ENCODE measurements at places on chromosomes 11 and 22.

DNA sequence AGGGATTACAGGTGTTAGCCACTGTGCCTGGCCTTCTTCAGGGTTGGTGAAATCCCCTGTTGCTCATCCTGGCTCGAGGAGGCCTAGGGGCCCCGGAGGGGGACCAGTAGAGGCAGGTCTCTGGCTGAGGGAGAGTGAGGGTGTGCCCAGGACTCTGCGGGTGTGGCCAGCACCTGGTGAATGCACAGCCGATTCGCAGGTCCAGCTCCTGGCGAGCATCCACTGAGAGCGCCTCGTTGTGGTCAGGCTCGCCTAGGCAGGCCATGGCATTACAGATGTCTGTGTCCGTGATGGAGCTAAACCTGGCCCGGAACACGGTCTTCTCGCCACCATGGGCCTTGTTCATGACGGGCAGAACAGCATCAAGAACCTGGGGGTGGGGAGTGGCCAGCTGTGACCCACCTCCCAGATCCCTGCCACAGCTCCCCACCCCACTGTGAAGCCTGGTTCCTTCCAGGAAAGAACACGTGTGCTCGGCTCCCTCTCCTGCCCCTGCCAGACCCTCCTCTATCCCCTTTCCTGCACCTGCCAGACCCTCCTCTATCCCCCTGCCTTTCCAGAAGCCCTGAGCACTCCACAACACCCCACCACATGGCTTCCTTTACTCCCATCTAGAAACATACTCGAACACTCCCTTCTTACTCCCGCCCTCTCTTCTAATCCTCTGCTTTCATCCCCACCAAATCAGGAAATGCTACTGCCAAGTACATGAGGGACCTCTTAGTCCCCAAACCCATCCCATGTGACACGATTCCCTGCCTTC, 12.4 kb downstream of the TOP3B start:
- no peak for DNase-seq

- DNase-seq = no peak
Measured at GRCh38 chr11:134026655-134027343, 42.1 kb upstream of the JAM3 start.

DNA sequence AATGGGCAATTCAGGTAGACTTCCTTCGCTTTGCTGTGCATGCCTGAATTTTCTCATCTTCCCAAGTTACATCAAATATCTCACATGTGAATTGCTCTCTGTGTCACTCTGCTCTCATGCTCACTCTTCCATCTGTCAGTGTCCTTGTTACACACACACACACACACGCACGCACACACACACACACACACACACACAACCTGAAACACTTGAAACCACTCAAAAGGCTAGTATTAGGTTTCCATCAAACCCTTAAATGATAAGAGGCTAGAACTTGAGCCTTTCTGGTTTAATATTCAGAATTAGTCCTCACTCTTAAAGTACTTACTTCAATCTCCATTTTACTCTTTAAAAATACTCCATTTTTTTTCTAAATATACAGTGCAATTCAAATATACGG, 282.4 kb downstream of the C11orf87 start:
- DNase-seq = no peak

- peak; percentile 50 for DNase-seq
Measured at GRCh38 chr11:110128161-110128560, 35.0 kb downstream of the ZC3H12C start.

DNA sequence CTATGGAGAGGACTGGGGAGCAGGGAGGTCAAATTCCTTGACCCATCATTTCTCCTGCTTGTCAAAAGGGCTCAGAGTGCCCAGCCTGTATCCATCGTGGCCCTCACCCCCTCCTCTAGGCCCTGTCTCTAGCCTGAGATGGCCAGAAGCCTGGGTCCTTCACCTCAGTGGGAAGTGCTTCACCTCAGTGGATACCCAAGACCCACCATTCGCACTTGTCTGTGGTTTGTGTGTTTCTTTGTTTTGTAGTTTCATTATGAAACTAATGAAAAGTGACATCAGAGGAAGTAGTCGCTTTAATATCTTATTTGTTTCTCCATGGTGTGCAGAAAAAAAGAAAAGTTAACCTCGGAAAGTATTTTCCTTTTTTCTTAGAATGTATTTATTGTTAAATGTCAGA, 194.0 kb upstream of the CADM1 start:
- DNase-seq = no peak

- no peak for DNase-seq
Measured at GRCh38 chr11:124889191-124890091, 8.2 kb downstream of the ROBO4 start.

DNA sequence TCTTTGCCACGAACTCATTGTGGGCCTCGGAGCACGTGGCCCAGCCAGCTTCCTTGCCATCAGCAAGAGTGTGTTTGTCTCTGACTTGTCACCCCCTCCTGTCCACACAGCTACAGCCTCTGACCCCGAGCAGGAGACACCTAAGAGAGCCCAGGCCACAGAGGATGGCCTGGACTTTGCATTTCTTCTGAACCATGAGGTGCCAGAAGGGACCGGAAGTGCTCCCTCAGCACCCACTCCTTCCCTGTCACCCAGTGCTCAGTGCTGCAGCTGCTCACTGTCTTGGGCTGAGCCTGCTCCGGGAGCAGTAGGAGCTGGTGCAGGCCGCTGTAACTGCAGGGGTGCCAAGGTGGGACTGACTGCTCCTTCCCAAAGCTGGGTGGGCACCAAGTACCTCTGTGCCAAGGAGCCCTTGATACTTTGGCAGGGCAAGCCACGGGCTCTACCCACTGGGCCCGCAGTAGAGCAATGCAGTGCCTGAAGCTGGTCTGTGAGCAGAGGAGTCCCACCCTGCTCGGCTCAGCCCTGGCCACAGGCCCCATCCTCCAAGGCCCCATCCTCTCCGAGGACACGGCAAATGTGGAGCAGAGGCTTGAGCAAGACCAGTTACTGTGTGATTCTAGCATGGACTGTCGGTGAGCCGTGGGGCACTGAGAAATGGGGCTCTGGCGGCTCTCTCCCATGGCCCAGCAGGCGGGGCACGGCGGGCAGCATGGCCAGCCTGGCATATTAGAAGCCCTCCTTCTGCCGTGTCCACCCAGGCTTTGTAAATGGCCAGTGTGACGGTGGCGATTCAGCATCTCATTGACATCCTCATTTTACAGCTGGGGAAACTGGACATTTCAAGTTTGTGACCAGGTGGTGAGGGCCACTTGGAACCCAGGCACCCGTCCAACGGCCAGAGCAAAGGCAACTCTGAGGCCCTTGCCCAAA, 6.3 kb downstream of the GRK2 start:
- no peak for DNase-seq

DNA sequence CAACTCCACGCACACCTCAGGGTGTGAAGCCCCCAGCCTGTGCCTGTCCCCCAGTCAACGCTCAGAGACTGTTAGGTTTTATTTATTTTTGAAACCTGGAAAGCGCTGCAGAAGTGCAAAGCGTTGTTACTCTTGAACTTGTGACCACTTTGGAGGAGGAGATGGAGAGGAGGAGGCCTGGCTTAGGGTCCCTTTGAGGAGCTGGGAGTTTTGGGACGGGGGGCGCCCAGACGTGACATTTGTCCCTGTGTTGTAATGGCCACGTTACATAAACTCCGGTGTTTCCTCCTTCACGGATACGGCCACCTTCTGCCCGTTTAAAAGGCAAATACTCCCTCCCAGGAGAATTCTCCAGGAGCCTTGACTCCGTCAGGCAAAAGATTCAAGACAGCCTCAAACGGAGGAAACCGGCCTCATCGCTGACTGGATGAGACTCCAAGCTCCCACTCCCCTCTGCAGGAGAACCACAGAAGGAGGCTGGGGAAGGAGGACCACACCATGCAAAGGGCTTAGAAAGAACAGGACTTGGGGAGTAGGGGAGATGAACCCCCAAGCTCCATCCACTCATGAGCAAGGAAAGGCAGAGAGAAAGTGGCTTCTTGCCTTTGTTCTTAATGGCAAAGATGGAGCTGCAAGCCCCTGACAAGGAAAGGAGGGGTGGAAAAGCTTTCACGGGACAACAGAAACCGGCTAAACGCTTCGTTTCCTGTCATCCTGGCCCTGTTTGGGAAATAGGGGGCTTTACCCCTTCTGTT, 630 bp downstream of the PIK3IP1 start:
- DNase-seq = peak; percentile 45

GRCh38 chr11:94658386-94658785, 91.2 kb downstream of the PIWIL4 start:
- no peak for DNase-seq

DNA sequence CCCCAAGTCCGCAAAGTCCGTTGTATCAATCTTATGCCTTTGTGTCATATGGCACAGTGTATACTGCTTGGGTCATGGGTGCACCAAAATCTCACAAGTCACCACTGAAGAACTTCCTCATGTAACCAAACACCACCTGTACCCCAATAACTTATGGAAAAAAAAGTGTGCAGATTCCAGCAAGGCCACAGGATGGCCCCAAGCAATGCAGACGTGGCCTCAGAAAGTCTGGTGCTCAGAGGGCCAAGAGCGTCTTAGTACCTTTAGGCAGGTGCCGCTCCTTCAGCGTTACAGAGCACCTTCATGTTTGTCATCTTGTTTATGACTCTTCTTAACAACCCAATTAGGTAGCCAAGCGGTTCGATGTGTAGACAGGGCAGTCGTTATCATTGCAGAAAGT, 65.3 kb downstream of the PRDM11 start:
- no peak for DNase-seq

DNA sequence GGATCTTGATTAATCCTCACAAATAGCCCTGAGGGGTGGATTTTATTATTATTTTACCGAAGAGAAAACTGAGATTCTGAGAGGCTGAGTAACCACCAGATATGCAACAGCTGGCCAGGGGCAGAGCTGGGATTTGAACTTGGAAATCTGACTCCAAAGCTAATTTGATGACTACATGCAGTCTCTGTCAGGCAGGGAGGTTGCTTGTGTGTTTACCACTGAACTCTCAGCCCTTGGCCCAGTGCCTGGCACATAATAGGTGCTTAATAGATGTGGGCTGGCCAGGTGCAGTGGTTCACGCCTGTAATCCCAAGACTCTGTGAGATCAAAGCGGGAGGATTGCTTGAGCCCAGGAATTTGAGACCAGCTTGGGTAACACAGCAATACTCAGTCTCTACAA, 121.7 kb upstream of the CRYBB3 start:
- DNase-seq = no peak

DNA sequence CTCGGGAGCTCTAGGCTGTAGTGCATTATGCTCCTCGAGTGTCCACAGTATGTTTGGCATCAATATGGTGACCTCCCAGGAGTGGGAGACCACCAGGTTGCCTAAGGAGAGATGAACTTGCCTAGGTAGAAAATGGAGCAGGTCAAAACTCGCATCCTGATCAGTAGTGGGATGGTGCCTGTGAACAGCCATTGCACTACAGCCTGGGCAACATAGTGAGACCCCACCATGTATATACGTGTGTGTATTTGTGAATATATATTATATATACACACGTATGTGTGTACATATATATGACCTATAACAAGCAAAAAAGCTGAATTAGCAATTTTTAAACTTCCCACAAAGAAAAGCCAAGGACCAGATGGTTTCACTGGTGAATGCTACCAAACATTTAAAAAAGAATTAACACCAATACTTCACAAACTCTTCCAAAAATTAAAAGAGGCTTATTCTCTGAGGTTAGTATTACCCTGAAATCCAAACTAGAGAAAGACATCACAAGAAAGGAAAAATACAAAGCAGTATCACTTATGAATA, 97.4 kb downstream of the RNF169 start:
- DNase-seq = no peak

DNA sequence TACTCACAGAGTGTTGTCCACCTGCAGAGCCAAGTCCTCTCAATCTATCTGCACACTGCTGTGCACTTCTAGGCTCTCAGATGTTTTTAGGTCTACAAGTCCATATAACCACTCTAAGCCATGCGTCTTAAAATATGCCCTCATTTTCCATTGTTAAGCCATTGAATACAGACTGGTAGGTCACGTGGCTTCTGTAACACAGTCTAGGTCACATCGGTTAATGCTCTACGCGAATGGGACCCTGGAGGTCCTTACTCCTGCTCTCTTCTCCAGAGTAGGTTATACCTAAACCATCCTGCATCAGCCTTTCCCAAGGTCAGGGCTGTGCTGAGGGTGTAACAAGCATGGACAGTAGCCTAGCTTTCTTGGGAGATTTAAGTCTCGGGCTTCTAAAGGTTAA, 819 bp downstream of the JAML start:
- no peak for DNase-seq

DNA sequence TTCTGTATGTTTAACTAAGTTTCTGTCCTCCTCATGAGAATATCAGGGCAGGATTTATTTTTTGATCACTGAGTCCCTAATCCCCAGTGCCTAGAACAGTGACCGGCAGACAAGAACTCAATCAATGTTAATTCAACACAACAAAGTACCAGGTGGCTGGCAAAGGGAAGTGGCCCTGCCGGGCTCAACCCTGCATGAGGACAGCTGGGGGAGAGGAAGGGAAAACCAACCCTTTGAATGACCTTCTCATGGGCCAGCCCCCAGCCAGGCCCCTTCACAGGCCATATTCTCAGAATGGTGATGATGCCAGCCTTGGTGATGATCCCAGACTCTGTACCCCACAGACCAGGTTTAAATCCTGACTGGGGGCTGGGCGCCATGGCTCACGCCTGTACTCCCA, 1.4 kb upstream of the MFNG start:
- no peak for DNase-seq

DNA sequence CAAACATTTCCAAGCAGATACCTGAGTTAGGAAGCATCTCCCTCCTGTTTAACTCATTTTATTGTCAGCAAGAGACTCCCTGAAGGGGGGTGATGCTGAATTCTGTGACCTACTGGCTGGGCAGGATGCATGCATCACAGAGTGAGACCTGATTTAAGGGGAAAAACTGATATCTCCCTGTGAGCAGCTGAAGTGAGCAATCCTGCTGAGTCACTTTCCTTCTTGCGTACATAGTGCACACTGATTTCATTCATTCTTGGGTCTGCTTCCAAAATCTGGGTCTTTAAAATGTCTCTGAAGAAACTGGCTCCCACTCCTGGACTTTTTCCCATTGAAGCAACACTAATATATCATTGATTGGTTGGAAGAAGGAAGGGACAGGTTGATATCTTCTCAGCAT, 23.3 kb downstream of the P4HA3 start:
- peak; percentile 98 for DNase-seq

GRCh38 chr22:49668402-49668801, 159.3 kb downstream of the BRD1 start:
- DNase-seq = no peak

GRCh38 chr11:125797641-125798040, 9.7 kb downstream of the PATE3 start:
- DNase-seq = no peak

Data from iris pigment epithelial cell (primary cell).